Naive thymus-derived CD8-positive, alpha-beta T cell (primary cell): ENCODE measurements at places on chromosomes 6 and 20.
A peak's percentile ranks its signal among the peaks of the same experiment; 100 is the strongest.

DNA sequence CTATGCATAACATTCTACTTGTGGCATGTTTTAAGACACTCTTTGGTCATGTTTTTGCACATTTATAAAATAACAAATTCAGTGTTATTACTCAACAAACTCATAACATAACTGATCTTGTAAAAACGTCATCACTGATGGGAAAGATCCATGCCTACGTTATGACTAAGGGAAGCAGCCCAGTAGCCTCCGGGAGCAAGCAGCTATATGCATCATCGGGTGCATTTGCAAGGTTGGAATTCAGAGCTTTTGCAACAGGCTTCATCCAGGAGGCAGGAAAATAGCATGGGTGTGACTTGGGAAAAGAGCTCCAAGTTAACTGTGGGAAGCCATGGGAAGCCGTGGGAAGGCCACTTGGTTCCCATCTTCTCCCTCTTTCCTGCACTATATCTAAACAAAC is 271.6 kb upstream of the SGK1 start:
- DNase-seq: no peak

DNA sequence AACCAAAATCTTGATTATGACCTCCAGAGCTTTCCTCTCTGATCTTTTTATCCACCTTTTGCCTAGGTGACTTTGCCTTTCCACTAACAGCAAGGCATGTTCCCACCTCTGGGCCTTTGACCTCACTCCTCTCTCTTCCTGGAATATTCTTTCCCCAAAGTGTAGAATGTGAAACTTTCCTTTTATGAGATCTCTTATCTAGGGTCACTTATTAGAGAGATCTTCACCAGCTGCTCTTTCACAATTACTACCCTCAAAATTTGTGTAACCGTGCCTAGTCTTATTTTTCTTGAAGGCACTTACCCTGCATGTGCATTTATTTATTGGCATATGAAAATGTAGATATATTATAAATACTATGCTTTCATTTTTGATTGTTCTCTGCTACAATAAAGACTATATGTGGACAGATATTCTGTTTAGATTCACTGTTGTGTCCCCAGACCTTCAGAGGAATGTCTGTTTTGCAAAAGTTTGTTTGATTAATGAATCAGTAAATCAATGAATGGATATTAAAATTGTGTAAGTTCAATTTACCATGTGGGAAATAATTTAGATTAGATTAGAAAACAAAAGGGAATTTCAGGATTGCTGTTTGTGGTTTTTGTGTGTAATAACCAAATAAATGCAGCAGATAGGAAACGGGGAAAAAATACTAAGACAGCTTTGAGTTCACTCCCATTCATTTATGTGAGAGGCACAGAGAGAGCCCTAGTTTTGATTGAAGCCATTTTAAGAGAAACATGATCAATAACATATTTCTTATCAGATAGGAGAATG is 207.0 kb downstream of the ADGB start:
- DNase-seq: no peak

GRCh38 chr6:5215799-5216198 is 45.0 kb downstream of the LYRM4 start:
- no peak for DNase-seq

GRCh38 chr20:382291-383115 is 1.9 kb downstream of the TRIB3 start:
- no peak for DNase-seq

DNA sequence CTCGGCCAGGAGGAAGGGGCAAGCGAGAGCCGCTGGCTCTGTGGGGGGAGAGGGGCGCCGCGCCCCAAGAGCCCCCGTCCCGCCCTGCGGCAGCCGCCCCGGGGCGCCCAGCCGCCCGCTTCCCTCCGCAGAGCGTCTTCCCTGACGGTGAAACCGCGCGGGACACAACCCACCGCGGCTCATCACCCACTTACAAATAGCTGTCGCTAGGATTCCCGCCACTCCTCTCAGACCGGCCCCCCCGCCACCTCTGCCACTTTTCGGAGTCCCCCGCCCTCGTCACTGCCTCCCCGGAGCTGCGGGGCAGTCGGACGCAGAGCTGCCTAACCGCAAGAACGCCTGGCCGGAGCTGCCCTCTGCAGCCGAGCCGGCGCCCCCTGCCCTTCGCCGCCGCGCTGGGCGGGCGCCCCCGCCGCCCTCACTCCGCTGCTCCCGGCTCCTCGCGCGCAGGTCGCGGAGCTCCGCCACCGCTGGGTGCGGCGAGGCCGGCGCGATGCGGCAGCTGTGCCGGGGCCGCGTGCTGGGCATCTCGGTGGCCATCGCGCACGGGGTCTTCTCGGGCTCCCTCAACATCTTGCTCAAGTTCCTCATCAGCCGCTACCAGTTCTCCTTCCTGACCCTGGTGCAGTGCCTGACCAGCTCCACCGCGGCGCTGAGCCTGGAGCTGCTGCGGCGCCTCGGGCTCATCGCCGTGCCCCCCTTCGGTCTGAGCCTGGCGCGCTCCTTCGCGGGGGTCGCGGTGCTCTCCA is at the start of gene SLC35D3:
SLC35D3 (plus strand) TSS at position 366 of the 749 bp plus-strand sequence; CDS start at position 494, 128 bp downstream.
- peak; percentile 23 for DNase-seq

- no peak for DNase-seq
Measured at GRCh38 chr6:15287670-15288375, 42.0 kb downstream of the JARID2 start.

DNA sequence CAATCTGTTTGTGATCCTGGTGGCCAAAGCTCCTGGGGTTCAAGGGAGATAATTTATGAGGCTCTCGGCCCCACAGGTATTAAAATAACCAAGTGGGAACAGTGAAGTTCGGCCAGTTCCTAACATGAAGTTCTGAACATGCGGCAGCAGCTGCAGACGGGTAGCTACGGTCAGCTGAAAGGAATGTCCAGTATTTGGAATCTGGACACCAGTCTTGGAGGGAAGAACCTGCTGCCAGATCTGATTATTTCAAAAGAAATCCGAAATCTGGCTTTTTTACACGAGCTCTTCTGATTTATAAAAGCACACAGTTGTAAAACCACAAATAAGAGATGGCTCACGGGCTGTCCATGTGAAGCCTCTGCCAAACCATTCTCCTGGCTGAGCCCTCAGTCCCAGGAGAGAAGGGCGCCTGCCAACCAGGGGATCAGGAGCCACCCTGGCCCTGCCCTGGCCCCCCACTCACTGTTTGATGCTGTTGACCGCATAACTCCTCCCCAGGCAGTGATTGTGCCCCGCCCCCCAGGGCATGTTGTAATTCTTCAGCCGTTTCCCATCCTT is 28.2 kb upstream of the KCNB1 start:
- DNase-seq: no peak

GRCh38 chr6:6840831-6841291 is 252.3 kb downstream of the LY86 start:
- DNase-seq: no peak

GRCh38 chr6:117174835-117175360 is 90.5 kb upstream of the VGLL2 start:
- DNase-seq: no peak
